OCI-LY7 (cell line): ENCODE measurements at places on chromosomes 6 and 20.

DNA sequence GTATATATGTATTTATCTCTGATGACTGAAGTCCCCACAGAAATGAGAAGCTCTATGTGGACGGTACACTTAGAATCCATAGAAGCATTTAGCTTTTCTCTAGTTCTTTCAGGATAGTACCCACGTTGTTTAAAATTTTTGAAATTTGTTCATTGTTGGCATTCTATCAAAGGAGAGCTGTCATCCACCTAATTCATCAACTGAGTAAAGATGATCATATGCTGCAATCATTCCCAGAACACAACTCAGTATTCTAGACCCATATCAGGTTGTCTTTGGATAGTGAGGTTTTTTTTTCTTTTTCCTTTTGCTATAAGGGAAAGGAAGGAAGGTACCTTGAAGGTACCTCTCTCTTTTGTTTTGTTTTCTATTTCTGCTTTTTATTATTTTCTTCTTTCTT is 9.3 kb downstream of the SERAC1 start:
- no peak for DNase-seq

GRCh38 chr6:68527691-68528090 is 107.4 kb upstream of the ADGRB3 start:
- DNase-seq = no peak

GRCh38 chr6:111845441-111845871 is 27.8 kb downstream of the FYN start:
- no peak for DNase-seq

DNA sequence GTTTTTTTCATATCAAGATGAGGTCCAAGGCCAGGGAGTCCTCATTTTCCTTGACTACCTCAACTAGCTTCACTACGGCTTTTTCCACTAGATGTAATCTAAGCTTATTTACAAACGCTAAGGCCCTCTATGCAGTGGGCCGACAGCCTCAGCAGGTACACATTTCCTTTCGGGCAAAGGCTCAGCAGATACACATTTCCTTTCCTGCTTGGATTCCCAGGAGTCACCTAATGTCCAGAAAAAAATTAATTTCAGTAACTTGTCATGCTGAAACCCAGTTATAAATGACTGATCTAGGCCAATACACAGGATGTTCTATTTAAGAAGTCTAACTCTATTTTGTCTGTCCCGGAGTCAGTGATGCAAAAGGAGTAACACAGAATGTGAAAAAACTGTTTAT is 7.2 kb upstream of the KIAA0408 start:
- DNase-seq = no peak

- DNase-seq = no peak
These were observed 90.5 kb upstream of the SNX9 start for GRCh38 chr6:157732416-157733161.

- peak; percentile 44 for DNase-seq
These were observed 317.1 kb downstream of the ESR1 start for GRCh38 chr6:152124429-152125074.

DNA sequence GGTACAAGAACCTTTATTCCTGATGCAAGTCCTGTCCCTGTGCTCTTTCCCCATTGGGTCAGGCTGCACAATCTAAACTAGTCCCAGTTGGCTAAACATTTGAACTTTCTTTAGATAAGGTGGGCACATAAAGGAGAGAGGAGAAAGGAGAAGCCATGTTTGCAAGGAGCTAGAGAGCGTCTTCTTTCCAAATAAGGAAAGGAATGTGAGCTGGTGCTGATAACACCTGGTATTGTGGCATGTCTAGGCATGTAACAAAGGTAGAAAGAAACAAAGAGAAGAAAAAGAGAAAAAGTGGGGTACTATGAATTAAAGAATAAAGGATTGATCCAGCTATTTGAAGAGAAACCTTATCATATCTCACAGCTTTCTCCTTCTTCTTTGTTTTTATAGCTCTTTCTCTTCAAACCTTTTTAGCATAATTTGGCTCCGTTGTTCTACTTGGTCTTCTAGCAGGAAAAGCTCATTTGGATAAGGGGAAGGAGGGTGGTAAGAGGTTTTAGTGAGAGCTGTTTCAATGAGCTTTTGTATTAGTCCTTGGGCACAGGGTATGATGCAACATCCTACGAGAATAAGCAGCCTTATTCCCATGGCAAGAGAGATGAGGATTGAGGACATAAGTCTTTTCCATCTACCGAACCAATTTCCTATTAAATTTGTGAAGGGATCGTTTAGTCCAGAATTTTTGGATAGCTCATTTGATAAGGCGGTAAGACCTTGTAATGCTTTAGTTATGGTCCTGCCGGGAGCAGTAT is 415.5 kb upstream of the MAN1A1 start:
- DNase-seq = no peak

- no peak for DNase-seq
These were observed 116.6 kb upstream of the STXBP5 start for GRCh38 chr6:147087641-147088040.

DNA sequence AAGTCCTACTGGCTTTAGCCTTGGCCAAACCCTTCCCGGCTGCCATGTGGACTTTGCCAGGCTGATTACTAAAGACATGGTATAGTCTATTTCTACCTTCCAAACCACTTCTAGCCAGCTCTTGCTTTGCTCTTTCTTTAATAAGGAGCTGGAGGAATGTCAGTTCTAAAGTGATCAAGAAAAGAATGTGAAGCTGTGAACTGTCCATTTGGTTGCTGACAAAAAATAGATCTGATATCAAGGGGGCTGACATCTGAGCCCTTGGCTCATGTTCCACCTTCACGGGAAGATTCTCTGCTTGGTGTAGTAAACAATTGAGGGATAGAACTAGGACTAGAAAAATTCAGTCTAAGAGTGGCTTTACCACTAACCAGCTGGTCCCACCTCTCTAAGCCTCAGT is 22.6 kb downstream of the GNAS-AS1 start:
- DNase-seq = no peak

GRCh38 chr6:60695232-60695631 is 1590.8 kb downstream of the KHDRBS2 start:
- DNase-seq = no peak

GRCh38 chr6:13371421-13372072 is 43.2 kb upstream of the TBC1D7 start:
- DNase-seq = no peak

DNA sequence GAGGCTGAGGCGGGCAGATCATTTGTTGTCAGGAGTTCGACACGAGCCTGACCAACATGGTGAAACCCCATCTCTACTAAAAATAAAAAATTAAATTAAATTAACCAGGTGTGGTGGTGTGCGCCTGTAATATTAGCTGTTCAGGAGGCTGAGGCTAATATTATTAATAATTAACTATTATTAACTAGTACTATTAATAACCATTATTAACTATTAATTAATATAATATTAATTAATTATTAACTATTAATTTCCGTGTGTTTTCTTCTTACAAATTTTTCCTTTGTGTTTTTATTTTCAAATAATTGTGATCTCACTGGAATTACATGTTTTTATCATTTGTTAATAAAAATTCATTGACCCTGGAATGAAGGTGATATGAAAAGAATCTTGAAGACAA is 557.4 kb upstream of the ADGRB3 start:
- no peak for DNase-seq

- no peak for DNase-seq
These were observed 234.2 kb downstream of the COL12A1 start for GRCh38 chr6:74971633-74972032.

GRCh38 chr6:100617633-100618350 is 153.1 kb upstream of the SIM1 start:
- no peak for DNase-seq

- DNase-seq = no peak
These were observed 213.2 kb upstream of the NT5E start for GRCh38 chr6:85236636-85237035.

GRCh38 chr20:60835876-60836275 is 416.2 kb upstream of the CDH4 start:
- DNase-seq = no peak

DNA sequence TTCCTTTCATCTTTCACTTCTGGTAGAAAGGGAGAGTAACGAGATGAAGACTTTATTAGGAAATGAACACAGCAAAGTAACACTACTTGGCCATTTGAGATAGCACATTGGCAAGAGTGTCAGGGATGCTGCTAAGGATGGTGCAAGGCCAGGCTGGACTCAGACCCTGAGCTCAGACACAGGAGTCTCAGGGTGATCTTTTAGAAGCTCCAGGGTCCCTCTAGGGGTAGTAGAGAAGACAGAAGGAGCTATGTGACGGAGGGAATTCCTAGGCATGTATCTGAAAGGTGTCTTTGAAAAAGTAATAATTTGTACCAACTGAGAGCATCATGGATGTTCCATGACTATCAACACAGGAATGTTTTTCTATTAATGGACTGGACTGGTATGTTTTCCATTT is 436.5 kb downstream of the DHX35 start:
- no peak for DNase-seq

- DNase-seq = no peak
These were observed 14.9 kb downstream of the TRMT6 start for GRCh38 chr20:5935384-5935783.

DNA sequence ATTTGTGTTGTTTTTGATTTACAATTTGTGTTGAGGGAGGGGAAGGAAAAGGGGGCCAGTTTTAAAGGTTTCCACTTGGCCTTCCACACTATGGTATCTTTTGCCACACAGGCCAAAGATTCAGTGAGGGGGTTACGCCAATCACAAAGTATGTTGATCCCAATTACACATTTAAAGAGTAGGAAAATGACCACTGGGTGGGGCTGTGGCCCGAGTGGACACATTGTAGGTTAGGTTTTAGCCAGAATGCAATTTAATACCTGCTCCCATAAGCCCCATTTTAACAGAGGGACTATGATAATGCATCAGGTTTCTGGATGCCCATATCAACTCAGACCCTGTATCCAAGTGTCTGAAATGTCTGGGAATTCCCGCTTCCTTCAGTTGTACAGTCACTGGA is 15.6 kb downstream of the VGLL2 start:
- DNase-seq = no peak

DNA sequence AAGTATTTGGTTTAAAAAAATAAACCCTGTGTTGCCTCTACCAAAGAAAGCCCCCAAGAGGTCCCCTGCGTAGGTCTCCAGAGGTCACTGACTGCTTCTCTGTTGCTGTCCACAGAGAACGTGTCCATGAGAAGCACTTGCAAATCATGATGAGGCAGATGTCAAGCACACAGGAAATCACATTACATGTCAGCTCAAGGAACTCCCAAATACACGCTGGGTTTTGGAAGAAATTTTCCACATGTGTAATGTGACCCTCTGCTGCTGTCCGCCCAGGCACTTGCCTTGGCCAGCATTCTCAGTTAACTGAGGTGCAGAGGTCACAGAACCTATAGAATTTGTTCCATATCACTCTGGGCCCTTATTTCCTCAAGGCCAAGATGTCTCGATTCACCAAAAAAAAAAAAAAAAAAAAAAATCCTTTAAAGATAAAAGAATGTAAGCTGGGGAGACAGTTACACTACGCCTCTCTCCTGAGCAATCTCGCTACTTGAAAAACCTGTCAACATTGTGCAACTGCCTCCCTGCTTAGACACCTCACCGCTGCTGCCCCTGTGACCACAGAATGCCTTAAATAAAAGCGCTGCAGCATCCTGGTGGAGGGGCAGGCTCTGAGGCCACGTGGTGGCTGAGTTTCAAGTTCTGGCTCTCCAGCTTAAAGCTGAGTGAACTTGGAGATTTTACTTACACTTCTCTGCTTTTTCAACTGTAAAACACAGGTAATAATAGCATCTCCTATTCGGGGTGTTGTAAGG is 42.3 kb downstream of the SLC22A23 start:
- no peak for DNase-seq

GRCh38 chr6:170212956-170213636 is 77.8 kb downstream of the DLL1 start:
- no peak for DNase-seq

GRCh38 chr6:43952746-43953145 is 174.5 kb downstream of the MRPL14 start:
- DNase-seq = no peak

GRCh38 chr6:90547991-90548390 is 38.9 kb downstream of the MAP3K7 start:
- DNase-seq = no peak

DNA sequence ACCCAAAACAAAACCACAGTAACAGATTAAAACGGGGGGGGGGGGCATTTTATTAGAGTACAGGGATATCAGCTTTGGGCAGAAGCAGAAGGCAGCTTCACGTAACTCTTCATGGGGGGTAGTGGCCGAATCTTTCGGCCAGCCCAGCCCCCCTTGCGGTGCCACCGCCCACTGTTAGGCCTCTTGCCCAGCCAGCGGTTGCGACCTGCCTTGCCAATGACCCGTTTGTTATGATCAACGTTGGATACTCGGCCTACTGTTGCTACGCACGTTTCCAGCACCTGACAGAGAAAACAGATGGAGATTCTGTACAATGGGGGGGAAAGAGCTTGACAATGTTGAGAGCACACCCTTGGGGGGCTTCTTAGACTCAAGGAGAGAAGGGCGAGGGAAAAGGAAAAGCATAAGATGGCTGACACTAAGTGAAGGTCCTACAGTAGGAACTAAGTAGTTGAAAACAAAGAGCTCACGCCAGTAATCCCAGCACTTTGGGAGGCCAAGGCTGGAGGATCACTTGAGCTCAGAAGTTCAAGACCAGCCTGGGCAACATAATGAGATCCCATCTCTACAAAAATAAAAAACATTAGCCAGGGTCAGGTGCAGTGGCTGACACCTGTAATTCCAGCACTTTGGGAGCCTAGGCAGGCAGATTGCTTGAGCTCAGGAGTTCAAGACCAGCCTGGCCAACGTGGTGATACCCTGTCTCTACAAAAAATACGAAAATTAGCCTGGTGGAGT is 724 bp upstream of the CUL7 start:
- DNase-seq = no peak

- DNase-seq = no peak
These were observed 62.3 kb downstream of the PDE7B start for GRCh38 chr6:135913785-135914184.

- no peak for DNase-seq
These were observed 262.2 kb upstream of the FLRT3 start for GRCh38 chr20:14599613-14600012.

- DNase-seq = no peak
These were observed 2.6 kb downstream of the PTK7 start for GRCh38 chr6:43078691-43079090.

DNA sequence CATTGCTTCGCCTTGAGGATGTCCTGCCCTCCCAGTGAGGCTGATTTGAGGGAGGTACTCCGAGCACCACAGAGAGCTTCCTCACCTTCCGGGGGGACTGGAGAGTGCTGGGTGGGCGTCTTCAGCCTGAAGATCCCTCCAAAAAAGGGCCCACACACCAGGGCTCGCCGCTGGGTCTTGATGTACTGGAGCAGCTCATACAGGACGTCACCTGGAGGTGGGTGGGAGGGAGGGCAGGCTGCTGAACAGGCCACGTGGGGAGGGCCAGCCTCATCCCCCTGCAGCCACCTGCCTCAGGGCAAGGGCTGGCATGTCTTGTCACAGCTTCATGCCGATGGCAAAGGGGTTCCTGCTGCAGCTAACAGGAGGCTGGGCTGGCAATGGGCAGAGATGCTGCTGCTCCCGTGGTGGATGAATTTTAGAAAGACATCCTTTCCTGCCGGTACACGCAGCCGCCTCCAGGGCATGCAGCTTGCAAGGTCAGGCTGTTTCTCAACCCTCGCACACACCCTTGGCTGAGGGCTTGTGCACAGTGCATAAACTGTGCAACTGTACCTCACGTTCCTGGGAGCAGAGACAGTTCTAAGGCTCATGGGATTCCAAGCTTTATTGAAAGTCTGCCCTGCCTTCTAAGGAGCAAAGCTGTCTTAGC is 14.0 kb downstream of the ETV7 start:
- DNase-seq = no peak
